Activated naive CD8-positive, alpha-beta T cell treated with anti-CD3 and anti-CD28 coated beads, Interleukin-2, amount 50 U/mL, for 24 hours (primary cell): ENCODE measurements at places on chromosomes 2 and 18.

DNA sequence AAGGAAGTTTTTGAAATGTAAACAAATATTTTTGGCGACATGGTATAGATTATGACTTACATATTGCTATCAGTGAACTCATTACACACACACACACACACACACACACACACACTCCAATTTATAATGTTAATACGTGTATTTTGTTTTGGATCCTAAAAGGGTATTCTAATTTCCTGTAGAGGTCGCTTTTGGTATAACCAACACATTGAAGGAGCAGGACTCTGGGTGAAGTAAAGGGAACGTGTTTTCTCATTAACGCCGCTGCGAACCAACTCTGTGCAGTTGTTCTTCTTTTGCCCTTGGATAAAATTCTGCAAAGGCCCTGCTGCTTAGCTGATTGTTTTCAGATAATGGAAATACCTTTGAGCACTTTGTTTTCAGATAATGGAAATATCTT, 190.4 kb downstream of the PMAIP1 start:
- DNase-seq, result no peak

DNA sequence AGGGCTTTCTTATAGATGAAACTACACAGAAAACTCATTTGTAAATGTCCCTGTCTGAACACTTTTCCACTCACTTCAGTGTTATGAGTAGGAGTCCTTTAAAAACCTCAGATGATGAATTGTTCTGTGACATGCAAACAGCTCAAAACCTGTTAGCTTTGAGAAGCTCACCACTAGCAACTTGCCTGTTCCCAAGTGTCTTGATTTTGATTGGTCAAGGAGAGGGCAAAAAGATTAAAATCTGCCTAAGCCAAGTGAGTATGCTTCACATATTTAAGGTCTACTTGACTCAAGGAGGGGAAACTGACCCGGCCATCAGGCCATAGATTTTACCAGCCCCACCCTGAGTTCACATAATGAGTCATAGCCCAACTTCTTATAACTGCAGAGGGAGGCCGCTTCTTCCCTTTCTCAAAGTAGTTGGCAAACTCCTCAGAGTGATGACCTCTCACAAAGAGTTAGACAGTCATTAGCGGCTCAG, 45.2 kb upstream of the MEIS1 start:
- DNase-seq, result no peak

DNA sequence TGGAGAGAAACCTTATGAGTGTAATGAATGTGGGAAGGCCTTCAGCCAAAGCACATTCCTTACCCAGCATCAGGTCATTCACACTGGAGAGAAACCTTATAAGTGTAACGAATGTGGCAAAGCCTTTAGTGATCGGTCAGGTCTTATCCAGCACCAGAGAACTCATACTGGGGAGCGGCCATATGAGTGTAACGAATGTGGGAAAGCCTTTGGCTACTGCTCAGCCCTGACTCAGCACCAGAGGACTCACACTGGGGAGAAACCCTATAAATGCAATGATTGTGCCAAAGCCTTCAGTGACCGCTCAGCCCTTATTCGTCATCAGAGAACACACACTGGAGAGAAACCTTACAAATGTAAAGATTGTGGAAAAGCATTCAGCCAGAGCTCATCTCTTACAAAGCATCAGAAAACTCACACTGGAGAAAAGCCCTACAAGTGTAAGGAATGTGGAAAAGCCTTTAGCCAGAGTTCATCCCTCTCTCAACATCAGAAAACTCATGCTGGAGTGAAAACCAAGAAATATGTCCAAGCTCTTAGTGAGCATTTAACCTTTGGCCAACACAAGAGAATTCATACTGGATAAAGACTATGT, 7.8 kb downstream of the ZNF892 start:
- DNase-seq, result no peak

- no peak for DNase-seq
These were observed 159.6 kb downstream of the DCC start for GRCh38 chr18:52499644-52500043.

- no peak for DNase-seq
These were observed 15.3 kb downstream of the STON1 start for GRCh38 chr2:48545244-48545643.

GRCh38 chr2:201698588-201699226, at the start of gene MPP4:
TSS of gene MPP4 (minus strand) at chr2:201698644. CDS start at chr2:201693954, 4,690 bp downstream.
- no peak for DNase-seq

DNA sequence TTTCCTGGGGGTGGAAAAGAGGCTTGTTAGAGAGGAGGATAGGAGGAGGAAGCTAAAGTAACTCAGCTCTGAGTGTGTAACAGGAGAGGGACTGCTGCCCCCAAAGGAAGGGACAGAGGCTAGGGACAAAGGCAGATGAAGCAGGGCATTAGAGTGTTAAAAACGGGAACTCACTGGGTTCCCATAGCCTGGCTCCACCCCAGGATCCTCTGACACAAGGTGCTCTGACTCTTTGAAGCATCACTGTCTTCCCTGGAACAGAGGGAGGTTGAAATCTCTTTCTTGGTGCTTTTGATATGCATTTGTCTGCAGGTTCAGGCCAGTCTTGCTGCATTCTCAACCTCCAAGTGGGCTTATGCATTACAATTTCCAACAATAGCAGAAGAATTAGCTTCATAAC, 22.9 kb downstream of the IL36A start:
- DNase-seq, result no peak

GRCh38 chr18:44958455-44958854, 277.8 kb downstream of the SETBP1 start:
- no peak for DNase-seq

DNA sequence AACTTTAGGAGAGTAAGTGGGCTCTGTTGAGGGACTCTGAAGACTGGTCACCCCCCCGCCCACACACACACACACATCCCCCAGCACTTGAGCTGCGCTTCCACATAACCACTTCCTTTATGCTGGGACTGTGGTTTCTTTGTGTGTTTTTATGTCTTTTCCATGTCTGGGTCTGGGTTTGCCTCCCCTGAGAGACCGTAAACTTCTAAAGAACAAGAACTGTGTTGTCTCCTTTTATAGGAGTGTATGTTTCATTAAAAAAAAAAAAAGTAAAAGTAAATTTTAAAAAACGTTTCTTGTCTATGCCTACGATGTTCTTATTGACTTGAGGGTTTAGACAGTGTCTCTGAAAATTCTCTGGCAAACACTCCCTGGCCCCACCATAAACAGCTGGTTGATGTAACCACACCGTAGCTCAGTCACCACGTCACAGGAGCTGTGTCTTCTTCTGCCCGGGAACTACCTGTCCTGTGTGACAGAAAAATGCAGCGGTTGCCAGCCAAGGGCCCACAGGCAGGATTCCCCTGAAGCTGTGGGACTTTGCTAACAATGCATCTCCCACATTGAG, 68.0 kb downstream of the KLHL29 start:
- DNase-seq, result peak; percentile 16

GRCh38 chr2:168538534-168538933, 82.5 kb downstream of the CERS6 start:
- no peak for DNase-seq

GRCh38 chr2:85017411-85018048, 46.6 kb downstream of the KCMF1 start:
- no peak for DNase-seq

- DNase-seq, result no peak
These were observed 126.9 kb downstream of the TMEM200C start for GRCh38 chr18:5768454-5768853.

DNA sequence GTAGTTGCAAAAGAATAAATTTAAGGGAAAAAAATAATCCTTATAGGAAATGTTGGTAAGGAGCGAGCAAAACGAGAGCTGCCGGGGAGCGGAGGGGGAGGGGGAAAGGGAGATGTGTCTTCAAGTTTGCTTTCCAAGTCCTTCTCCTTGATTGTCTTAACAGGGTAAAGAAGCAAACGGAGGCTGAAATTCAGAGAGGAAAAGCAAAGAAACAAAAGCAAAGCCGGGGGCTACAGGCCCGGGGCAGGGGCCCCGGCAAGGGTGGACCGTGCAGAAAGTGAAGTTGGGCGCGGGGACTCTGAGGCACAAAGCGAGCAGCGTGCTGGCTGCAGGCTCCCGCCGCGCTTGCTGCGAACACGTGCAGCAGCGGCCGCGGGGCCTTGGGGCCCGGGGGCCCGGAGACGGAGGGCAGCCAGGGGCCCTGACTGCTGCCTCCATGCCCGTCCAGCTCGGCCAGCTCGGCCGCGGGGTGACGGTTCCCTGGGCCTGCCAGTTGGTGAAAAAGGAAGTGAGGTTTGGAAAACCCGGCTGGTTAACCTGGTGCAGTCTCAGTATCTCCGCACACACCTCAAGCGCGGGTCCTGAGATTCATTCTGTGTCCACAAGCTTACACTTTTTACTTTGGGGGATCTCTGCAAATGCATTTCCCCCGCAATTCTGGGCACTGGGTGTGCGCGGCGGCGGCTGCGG, 4.1 kb downstream of the BCL11A start:
- DNase-seq, result peak; percentile 16

- no peak for DNase-seq
These were observed 75.8 kb downstream of the PHLPP1 start for GRCh38 chr18:62790871-62791772.

DNA sequence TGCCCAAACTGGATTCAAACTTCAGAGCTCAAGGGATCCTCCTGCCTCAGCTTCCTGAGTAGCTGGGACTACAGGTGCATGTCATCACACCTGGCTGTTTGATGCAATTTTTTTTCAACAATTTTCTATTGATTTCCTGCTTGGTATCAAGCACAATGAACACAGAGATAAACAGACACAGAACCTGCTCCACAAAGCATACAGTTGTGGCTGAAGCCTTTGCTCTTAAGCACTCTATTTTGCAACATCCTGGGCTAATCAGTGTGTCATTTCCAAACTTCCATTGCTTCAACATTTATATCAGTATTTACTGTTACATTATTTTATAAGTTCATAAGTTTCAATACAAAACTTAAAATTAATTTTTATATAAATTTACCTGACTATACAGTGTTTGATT, 79.4 kb downstream of the NEB start:
- no peak for DNase-seq
